ENCODE measurements at places on chromosomes 5 and 9. TPM values are rescaled to one million over a fixed set of nuclear protein-coding genes. Genes with fewer than 3 reads are reported as not detected.

NIM1K gene
- total RNA-seq = 0.19 TPM

IL9 gene
- total RNA-seq = 0.52 TPM

CLK4 gene
- total RNA-seq = 58.0 TPM

GMCL2 gene
- total RNA-seq = under 0.01 TPM

COL23A1 gene
- 1.5 TPM for total RNA-seq

PKD2L2 gene
- total RNA-seq = not detected

GAS1 gene
- total RNA-seq = 9.1 TPM

TEX48 gene
- total RNA-seq = not detected

EQTN gene
- 0.05 TPM for total RNA-seq

CDK7 gene
- 32.1 TPM for total RNA-seq

CDKN2B gene
- total RNA-seq = 0.80 TPM

ZNF883 gene
- 2.0 TPM for total RNA-seq

OBP2B gene
- total RNA-seq = not detected

DENND1A gene
- total RNA-seq = 6.7 TPM

CRAT gene
- total RNA-seq = 4.1 TPM

NME5 gene
- total RNA-seq = 1.2 TPM
